ENCODE measurements at places on chromosomes 4 and X.

GRCh38 chrX:46814966-46815365 is 21.9 kb upstream of the RP2 start:
- DNase-seq, result no peak

GRCh38 chr4:80927420-80927819 is 103.1 kb upstream of the BMP3 start:
- no peak for DNase-seq

DNA sequence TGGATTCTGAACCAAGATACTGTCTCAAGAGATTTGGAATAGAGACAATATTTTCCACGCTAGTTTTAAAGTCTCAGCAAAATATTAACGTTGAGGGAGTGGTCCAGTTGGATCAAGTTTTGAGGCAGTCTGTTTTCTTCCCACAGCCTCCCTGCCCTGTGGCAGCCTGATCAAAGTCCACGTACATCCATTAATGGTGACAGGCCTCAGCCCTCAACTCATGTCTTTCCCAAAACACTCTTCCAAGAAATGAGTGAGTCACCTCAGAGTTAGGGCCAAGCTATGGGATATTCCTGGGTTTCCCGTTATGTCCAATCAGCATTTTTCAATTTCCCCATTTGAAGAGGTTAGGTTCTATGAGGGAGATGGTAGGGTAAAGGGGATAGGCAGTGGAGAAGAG is 28.5 kb downstream of the EGFL6 start:
- no peak for DNase-seq

GRCh38 chrX:21912220-21912619 is 28.3 kb upstream of the SMS start:
- no peak for DNase-seq

DNA sequence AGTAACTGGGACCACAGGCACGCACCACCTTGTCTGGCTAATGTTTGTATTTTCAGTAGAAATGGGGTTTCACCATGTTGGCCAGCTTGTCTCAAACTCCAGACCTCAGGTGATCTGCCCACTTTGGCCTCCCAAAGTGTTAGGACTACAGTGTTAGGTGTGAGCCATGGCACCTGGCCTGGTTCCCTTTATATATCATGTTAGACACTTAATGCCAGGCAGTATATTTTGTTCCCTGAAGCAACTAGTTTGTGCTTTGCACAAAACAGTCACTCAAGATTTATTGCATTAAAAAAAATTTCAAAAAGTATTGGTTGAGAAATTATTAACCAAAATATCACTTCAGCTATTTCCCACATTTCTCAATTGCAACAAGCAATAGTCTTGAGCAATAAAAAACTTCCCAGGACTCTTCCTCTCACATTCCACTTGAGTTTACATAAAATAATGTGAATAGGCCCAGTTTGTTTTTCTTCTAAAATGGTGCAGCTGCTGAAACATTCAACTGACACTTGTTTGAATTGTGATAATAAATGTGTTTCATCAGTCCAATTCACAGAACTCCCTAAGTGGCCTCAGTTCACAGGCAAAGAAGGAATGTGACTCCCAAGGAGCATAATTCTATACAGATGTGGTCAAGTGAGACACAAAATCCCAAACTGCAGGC is 22.7 kb downstream of the CXCL1 start:
- no peak for DNase-seq

Data from NCI-H2081 treated with DMSO at 0.1 percent for 48 hours (cell line).